ENCODE measurements at places on chromosomes 6 and 20. TPM values are rescaled to one million over a fixed set of nuclear protein-coding genes. Genes with fewer than 3 reads are reported as not detected.

DNA sequence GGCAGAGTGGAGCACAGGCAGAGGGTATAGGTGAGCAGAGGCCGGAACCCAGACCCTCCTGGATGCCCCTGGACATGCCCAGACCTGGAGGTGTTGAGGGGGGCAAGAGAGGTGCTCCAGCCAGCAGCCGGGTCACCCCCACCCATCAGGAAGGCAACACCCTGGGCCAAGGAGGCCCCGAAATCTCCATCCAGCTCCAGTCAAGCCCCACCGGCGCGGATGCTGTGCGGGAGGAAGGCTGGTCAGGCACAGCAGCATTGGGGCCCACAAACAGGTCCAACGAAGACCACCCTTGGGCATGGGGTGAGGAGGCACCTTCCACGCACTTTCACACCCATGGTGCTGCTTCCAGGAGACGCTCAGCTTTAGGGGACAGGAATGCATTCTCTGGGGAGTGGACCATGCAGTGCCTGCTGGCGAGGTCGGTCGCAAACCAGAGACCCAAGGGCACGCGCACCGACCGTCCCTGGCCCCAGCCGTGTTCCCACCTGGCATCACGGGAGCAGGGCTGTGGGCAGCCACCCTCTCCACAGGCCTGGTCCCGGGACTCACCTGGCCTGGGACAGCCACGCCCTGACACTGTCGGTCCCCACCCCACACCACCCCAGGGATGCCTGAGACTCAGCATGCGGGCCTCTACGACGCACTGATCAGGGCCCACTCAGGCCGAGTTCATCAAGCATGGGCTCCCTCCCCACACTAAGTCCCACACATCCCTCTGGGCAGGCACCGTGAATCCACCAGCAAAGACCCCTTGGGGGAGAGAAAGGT, 43.6 kb upstream of the ZBP1 start:
- no peak for DNase-seq

GRCh38 chr6:80618953-80619352, 512.5 kb downstream of the BCKDHB start:
- no peak for DNase-seq

- DNase-seq, result no peak
Observed at GRCh38 chr6:71404145-71404966, 115.7 kb downstream of the OGFRL1 start.

DNA sequence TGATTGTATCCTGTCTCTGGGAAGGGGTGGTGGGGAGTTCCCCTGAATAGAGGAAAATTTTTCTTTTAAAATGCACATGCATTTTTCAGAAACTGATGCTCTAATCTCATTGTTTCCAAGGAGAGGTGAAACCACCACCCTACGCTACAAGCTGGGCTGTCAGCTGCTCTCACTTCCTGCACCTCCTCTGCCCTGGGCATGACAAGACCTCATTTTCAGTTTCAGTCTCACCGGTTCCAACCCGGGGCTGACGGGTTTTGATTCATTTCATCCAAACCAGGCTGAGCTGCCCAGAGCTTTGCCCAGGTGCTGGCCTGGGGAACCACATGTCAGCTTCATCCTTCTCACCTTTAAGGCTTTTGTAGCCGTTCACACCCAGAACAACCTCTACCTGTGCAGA, 99.7 kb downstream of the EYA2 start:
- no peak for DNase-seq

- no peak for DNase-seq
Observed at GRCh38 chr6:135170238-135170637, 10.9 kb upstream of the MYB start.

The SLC22A16 gene
- not detected for total RNA-seq

DNA sequence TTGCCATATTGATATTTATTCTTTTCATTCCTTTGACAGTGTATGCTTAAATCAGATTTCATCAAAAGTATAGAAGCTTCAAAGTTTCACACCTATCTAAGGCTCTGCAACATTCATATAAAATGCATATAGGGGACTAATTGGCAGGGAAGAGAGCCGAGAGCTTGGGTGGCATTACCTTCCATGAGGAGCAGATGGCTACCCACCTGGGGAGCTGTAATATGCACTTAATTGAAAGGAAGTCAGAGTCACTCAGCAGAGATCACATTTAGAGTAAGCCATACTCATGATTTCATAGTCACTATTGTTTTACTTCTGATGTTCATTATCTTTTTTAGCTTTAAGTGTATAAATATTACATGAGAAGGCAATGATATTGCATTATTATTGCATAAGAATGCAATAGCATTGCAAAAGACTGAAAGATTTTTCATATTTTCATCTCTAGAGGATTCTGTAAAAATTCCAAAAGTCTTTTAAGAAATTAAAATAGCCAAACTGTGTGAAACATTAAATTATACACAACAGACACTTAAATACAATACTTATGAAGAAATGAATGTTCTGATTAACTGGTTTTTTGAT, 1305.2 kb downstream of the EPHA7 start:
- DNase-seq, result no peak

DNA sequence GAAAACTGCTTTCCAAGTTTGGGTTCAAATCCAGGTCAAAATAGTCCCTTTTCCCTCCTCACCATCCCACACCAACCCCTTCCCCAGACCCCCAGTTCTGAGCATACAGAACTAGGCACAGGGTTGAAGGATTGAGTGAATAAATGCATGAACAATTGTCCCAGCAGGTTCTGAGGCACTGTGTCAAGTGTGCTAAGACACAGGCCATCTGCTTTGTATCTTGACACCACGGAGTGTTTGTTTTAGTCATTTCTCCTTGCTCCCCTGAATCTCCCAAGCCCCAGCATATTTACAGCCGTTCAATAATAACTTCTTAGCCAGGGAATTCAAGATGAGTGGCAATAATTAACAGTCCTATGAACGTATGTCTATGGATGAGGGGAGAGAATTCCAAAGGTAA, 102.8 kb upstream of the JARID2 start:
- no peak for DNase-seq

- DNase-seq, result no peak
Observed at GRCh38 chr6:165109011-165109410, 200.4 kb downstream of the C6orf118 start.

GRCh38 chr20:36467076-36467999, 74.0 kb upstream of the MYL9 start:
- no peak for DNase-seq

GRCh38 chr6:156917213-156917612, 140.0 kb downstream of the ARID1B start:
- DNase-seq, result no peak

The DLK2 gene
- total RNA-seq, result 1.6 TPM

The RHAG gene
- not detected for total RNA-seq

GRCh38 chr6:152669895-152670294, 27.8 kb upstream of the MYCT1 start:
- DNase-seq, result no peak

The IL17F gene
- total RNA-seq, result not detected

DNA sequence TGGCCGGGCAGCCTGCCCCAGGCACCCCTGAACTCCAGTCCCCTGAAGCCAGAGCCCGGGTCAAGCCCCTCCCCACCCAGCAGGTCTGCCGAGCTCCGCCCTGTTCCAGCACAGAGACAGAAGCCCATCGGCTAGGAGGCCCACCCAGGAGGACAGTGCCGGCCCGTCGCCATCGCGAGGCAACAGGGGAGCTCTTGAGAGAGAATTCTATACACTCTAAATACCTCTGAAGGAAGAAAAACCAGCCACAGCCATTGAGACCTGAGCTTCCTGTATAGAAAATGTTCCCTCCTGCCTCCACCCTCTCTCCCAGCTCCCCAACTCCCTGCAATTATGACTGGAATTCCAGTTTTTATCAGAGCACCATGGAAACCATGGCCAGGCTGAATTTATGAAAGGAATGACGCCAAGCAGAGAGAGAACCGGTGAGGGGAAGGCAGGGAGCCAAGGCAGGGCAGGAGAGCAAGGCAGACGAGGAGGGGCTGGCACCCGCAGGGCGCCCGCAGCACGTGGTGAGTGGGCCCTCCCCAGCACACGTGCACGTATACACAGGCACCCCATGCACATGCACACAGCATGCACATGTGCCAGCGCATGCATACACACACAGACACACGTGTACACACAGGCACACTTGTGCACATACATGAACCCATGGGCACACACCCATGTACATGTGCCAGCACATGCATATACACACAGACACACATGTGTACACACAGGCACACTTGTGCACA, 27.6 kb upstream of the MRGBP start:
- no peak for DNase-seq

DNA sequence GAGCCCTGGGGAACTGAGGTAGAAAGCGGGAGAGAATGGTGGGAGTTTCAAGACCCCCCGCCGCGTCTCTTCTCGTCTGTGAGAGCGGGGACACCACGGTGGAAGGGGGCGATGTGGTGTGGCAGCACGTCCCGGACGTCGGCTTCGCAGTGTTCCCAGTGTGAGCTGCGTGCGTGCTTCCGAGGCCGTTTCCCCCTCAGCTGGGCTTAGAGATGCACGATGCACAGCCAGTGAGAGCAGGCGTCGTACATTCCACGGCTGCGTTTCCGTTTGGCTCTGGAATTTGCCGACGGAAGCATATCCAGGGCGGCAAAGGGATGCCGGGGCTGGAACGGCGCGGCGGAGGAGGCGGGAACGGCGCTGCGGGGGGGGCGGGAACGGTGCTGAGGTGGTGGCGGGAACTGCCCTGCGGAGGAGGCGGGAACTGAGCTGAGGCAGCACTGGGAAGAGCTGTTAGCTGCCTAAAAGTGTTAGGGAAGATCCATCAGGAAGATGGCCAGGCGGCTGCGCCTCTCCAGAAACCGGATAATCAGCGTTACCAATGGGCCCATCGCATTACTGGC, 37.7 kb downstream of the KIF25 start:
- peak; percentile 53 for DNase-seq

The APOBEC2 gene
- total RNA-seq, result not detected

The ANKEF1 gene
- total RNA-seq, result 3.7 TPM

GRCh38 chr6:390914-391558, 516 bp upstream of the IRF4 start:
- no peak for DNase-seq

The STMND1 gene
- not detected for total RNA-seq

The LY6G5B gene
- total RNA-seq, result 24.2 TPM

GRCh38 chr20:9884061-9884460, 45.2 kb upstream of the PAK5 start:
- DNase-seq, result no peak

- DNase-seq, result no peak
Observed at GRCh38 chr6:155909710-155910109, 454.1 kb upstream of the NOX3 start.

The RSPH4A gene
- 2.4 TPM for total RNA-seq

The TNNC2 gene
- total RNA-seq, result not detected

DNA sequence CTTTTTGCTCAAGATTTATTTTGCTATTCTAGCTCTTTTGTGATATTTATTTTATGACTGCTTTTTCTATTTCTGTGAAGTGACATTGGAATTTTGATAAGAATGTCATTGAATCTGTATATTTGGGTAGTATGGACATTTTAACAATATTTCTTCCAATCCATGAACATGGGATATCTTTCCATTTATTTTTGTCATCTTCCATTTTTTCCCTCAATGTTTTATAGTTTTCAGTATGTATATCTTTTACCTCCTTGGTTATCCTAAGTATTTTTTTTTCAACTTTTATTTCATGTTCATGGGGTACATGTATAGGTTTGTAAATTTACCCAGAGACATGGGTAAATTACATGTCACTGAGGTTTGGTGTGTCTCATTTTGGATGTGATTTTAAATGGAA, 74.1 kb upstream of the PREP start:
- DNase-seq, result no peak

- no peak for DNase-seq
Observed at GRCh38 chr6:16270178-16270794, 31.9 kb downstream of the GMPR start.

DNA sequence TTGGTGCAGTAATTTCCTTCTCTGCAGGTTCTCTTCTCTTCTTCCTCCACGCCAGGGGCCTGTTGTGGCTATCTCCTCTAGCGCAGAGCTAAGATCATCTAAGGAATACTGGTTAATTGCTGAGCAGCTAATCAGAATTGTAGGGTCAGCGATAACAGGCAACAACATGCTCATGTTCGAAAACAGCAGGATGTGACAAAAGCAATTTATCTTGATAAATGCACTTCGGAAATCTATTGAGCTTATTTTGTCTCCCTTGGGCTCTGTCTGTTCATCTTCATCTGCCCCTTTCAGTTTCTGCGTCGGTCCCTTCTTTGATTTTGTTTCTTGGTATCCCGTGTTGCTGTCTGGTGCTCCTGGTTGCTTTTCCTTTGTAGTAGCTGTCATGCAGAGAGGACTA, 67.3 kb upstream of the MAP3K7 start:
- DNase-seq, result no peak

GRCh38 chr20:19320005-19320404, 107.6 kb downstream of the SLC24A3 start:
- DNase-seq, result no peak

The PLAGL1 gene
- total RNA-seq, result 29.9 TPM

The DCDC2 gene
- total RNA-seq, result not detected
